Hippocampal formation (tissue), 2 donors: ENCODE measurements at places on chromosomes 13 and 19.

DNA sequence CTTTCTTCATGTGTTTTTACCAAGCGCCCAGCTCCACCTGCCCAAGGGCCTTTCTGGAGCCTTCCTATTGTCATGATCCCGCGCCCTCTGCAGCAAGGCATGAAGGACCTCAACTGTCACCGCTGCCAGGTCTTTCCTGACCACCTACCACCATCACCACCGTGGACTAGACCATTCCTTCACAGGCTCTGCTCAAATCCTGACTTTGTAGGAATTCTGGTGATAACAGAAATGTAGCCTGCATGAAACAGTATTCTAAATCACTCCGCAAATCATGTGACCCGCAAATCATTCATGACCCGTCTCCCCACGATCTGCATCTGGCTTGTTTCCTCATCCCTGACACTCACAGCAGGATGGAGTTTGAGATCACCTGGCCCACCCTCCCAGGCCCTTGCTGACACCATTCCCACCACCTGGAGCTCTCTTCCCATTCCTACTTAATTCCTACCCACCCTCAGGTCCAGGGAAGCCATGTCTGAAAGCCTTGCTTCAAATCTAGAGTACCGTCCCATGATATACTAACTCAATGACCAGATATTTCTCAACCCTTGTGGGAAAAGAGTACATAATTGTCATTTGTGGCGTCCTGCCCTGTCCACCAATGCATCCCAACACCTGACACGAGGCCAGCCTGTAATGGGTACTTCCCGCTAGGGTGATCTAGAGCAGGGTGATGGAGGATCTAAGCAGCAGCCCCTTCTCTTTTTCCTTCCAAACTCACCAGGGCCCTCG is 1.3 kb downstream of the UBE2S start:
- no peak for DNase-seq

GRCh38 chr19:41934849-41935374 is 6.7 kb upstream of the ERFL start:
- DNase-seq: peak; percentile 32

- no peak for DNase-seq
Measured at GRCh38 chr13:102693776-102694175, 1.1 kb downstream of the METTL21C start.

GRCh38 chr13:66888698-66889097 is 341.4 kb downstream of the PCDH9 start:
- peak; percentile 36 for DNase-seq

- peak; percentile 6 for DNase-seq
Measured at GRCh38 chr19:31838163-31838815, 489.1 kb upstream of the TSHZ3 start.

DNA sequence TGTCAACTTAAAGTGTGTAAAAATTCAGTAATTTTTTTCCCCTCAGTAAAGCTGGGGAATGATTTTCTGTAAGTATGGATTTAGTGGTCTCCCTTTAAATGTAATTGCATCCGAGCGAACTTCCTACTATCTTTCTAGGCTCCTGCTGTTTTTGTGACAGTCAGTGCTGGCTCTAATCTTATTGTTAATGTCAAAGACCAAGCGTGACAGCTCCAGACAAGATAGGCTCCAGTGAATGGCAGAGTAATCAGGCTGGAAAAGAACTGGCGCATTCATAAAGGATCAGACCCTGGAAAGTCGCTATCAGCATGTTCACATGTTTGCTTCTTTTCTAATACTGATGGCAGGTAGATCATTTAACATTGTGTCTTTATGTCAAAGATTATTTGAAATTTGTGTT is 908.0 kb upstream of the ATXN8OS start:
- no peak for DNase-seq

DNA sequence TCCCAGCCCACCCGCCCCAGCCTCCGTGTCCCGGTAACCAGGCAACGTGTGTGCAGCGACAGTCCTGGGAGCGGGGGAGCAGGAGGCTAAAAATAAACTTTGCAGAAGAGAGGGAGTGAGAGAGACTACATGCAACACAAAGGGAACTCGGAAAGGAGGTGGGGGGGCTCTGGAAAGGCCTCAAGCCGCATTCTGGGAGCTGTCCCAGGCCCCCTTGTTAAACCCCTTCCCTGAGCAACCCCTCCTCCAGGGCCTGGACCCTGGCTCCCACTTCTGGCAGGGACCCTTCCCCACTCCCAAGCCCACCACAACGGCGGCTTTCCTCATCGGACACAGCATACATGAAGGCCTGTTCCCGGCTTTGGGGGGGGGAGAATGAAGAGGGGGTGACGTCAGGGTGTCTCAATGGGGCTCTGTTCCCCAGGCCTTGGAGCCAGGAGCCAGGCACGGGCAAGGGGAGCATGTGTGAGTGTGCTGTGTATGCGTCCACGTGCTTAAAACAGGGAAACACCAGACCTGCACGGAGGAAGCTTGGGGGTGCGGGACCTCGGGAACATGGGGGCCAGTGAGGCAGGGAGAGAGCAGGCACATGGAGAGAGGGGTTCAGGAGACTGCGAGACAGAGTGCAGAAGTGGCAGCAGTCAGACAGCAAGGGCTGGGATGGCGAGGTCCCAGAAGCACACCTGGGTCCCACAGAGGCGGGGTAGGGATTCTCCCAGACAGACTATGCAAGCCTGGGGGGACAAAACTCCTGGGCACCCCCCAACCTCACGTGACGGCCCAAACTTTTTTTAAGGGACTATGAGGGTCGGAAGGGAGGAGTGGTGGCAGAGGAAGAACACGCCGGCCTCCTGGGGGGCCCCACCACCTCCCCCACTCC is 2.3 kb downstream of the ERF start:
- DNase-seq: peak; percentile 83

DNA sequence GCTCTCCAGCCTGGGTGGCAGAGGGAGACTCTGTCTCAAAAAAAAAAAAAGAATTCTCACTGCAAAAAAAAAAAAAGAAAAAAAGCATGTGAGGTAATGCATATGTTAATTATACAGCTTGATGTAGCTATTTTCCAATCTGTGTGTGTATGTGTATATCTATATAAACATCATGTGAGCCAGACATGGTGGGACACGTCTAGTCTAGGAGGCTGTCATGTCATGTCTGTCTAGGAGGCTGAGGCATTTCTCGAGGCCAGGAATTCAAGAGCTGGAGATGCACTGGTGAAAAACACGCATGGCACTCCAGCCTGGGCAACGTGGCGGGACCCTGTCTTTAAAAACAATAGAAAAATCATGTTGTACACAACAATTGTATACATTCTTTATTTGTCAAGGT is 6.9 kb upstream of the SBK3 start:
- no peak for DNase-seq

- DNase-seq: no peak
Measured at GRCh38 chr13:40583738-40584137, 82.7 kb downstream of the FOXO1 start.

GRCh38 chr19:39645800-39646411 is 9.8 kb upstream of the LGALS16 start:
- no peak for DNase-seq

- no peak for DNase-seq
Measured at GRCh38 chr19:49907745-49908446, 11.2 kb upstream of the IL4I1 start.

- DNase-seq: peak; percentile 76
Measured at GRCh38 chr19:54191011-54191810, at the start of gene TSEN34. TSS of gene TSEN34 (plus strand) at chr19:54191308. CDS start at chr19:54191365, 57 bp downstream.

GRCh38 chr19:13459351-13459750 is 46.9 kb downstream of the CACNA1A start:
- DNase-seq: peak; percentile 50

DNA sequence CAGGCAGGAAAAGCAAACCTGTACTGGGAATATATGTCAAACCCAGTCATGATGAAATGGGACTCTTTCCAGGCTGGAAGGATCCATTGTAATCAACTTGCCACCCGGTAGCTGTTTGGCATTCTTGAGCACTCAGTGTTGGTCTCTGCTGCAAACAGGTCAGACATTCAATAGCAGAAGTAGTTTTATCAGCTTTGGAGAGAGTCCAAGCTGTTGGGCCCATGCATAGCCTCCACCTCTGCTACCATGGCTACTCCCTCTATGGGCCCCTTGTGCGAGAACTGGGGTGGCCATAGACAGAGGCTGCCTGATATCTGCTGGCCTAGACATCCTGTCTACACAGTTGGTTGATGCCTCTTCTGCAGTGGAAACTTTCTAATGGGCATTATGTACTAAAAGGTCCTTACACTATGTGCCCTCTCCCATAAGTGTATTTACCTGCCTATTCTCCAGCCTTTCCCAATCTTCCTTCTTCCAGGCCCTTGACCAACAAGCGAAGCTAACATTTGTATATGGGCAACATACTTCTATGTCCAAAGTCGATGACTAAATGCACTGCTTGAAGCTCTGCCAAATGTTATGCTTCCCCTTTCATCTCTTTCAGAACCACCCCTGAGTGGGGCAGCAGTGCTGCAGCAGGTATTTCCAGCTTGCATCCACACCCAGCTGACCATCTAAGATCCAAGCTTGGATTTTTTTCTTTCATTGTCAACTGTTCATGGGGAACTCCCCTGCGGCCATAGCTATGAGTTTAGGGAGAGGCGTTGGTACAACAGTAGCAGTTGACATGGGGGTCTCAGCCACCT is 5.3 kb upstream of the RNF6 start:
- DNase-seq: no peak

DNA sequence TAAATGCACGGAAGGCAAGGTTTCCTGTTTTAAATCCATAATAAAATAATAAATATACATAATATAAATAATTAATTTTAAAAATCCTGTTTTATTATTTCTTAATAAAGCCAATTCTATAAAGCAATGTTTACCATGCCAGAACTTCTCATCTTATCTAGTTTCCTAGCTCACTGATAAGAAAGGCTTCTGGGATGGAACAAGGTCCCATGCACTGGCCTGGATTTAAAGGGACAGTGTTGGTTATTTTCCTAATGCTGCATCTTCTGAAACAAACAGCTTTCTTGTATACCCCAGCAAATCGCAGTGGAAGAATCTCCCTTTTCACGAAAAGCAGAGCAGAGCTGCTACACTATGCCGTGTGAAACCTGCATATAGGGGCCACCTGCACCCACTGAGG is 68.8 kb downstream of the LNX2 start:
- no peak for DNase-seq

DNA sequence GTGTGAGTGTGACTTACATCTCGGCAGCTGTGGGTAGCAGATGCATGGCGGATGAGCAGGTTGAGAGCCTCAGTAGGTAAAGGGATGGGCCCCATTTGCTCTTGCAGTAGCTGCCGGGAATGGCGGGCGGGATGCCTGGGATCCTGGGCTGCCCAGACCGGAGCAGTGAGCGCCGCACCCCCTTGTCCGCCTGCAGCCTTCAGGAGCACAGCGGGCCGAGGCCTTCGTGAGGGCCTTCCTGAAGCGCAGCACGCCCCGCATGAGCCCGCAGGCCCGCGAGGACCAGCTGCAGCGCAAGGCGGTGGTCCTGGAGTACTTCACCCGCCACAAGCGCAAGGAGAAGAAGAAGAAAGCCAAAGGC is 4.1 kb downstream of the POP4 start:
- DNase-seq: no peak

DNA sequence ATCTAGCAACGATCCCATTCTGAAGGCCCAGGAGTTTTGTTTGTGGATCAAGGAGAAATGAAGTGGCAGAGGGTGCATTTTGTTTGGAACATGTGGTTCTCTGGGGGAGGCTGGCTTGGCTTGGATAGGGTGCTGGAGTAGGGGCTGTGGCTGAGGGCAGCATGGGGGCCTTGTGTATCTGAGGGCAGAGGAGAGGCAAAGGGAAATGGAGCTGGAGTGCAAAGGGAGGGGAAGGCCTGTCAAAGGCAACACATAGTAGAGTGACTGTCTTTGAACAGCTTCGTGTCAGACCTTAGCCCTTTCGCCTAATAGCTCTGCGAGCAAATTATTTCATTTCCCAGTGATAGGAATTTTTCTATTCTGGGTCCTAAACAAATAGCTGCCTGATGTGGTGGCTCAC is 187.2 kb downstream of the KCNRG start:
- no peak for DNase-seq
